Activated T-cell treated with anti-CD3 and anti-CD28 coated beads, Interleukin-2, amount 50 U/mL, for 1 hour (primary cell): ENCODE measurements at places on chromosomes 2 and 18.

- no peak for DNase-seq
These were observed 33.7 kb upstream of the LBH start for GRCh38 chr2:30197570-30198192.

GRCh38 chr2:233414777-233415570, 60.7 kb downstream of the DGKD start:
- no peak for DNase-seq

DNA sequence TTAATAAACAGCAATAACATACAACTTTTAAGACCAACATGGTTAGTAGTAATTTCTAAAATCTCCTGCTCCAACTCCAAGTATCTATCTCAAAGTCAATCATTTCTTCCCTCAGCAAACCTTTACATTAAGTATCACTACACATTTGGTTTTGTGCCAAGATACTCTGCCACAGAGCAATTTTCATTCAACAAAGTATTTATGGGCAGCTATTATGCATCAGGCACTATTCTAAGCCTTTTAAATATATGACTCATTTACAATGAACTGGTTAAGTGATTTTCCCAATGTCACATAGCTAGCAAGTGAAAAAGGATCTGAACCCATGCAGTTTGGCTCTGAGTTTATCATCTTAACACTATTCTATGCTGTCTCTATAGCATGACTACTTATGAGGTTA, 264.3 kb downstream of the NOL4 start:
- no peak for DNase-seq

DNA sequence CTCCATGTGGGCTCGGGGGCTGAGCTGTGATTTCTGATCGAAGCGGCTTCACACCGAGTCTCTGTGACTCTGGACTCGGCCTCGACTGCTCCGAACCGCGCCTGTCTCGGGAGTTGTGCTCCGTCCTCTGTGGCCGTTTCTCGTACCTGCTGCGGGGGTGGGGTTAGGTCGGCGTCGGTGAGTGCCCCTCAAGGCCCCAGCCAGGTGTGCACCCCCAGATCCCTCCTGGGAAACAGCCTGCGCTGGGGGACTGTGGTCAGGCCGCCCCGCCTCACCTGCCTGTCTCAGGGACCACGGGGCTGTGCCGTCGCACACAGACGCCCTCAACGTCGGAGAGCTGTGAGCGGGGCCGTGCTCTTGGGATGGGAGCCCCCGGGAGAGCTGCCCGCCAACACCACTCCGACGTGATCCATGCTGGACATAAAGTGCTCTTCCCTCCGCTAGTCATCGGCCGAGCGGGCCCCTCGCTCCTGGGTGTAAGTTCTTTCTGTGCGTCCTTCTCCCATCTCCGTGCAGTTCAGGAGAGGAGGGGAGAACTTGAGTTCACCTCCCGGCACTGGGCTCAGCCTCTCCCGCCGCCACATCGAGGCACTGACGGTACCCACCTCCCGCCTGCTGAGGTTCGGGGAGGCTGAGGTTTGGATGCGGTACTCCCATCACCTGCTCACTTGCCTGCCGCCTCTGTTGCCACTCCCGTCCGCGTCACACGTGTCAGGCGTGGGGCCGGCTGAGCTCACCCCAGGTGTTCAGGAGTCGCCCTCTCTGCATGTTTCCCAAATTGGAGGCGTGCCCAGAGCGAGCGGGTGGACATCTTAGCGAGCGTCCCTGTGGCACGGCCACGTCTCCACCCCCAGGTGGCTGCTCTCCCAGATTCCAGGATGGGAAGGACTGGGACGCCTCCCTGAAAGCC, 55.7 kb downstream of the CTDP1 start:
- DNase-seq = no peak

GRCh38 chr2:187037310-187037709, 188.3 kb upstream of the ZSWIM2 start:
- no peak for DNase-seq

- no peak for DNase-seq
These were observed 90.6 kb downstream of the BIN1 start for GRCh38 chr2:127016329-127016728.

DNA sequence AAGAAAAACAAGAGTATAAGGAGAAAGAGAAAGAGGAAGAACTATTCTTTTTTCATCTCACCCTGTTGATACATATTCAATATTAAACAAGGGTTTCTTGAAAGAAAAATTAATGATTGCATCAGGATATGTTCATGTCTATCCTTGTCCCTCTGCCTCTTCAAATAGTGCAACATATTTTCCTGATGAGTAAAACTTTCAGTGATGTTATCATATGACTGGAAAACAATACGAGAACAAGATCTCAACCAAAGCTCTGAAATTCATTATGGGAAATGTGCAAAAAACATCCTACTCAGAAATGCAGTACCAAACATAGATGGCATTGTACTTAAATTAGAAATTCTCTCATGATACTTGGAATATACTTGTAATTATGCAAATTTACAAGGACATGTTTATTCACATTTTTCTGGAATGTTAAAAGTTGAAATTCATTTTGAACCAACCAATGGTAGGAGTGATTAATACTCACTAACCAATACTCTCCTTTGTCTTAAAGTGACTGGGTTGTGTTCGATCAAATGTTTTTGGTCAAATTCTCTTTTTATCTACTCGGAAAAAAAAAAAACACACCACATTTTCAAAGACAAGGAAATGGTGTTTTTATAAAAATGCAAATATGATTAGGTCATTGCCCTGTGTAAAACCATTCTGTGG, 148.9 kb upstream of the GULP1 start:
- DNase-seq = no peak

DNA sequence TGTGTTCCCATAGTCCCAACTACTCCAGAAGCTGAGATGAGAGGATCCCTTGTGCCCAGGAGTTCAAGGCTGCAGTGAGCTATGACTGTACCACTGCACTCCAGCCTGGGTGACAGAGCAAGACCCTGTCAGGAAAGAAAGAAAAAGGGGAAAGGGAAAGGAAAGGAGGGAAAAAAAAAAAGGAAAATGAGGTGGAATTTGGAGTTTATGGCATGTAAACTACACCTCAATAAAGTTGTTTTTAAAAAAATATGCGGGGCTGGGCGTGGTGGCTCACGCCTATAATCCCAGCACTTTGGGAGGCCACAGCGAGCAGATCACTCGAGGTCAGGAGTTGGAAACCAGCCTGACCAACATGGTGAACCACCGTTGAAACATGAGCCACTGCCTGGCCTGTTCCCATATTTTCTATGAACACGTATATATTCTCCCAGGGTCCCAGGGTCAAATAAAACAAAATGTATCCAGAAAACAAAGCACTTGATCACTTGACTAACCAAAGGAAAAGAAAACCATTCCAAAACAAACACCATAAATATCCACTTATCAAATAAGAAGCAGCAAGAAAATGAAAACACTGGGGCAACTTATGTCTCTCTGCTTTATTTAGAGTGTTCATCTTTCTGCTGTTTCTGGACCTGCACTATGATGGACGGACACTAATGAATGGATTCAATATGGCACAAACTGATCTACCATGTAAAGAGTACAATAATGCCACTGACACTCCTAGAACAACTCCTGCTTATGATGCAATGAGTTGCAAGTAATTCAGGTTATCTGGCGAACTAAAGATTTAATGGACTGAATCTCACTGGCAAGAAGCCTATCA, 56.8 kb downstream of the ASXL2 start:
- DNase-seq = no peak

- no peak for DNase-seq
These were observed 92.6 kb downstream of the LDLRAD4 start for GRCh38 chr18:13311193-13311592.

GRCh38 chr2:179677077-179677688, 184.2 kb downstream of the ZNF385B start:
- no peak for DNase-seq

DNA sequence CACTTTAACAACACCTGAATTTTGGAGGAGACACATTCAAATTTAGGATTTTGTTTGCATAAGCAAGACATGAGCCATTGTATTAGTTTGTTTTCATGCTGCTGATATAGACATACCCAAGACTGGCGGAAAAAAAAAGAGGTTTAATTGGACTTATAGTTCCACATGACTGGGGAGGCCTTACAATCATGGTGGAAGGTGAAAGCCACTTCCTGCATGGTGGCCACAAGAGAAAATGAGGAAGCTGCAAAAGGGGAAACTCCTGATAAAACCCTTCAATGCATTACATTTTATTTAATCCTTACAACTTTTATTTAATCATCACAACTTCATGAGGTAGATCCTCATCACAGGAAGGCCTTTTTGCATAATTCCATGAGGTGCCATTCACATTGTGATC, 242.0 kb upstream of the STON1 start:
- no peak for DNase-seq

GRCh38 chr2:168054657-168055056, 192.7 kb downstream of the STK39 start:
- DNase-seq = no peak
